Muscle of leg (tissue), 16 donors: ENCODE measurements at places on chromosomes 13 and 19. TPM values are rescaled to one million over a fixed set of nuclear protein-coding genes. Genes with fewer than 3 reads are reported as not detected.

SLC6A16 gene
- polyA plus RNA-seq: 1.0 TPM

DNA sequence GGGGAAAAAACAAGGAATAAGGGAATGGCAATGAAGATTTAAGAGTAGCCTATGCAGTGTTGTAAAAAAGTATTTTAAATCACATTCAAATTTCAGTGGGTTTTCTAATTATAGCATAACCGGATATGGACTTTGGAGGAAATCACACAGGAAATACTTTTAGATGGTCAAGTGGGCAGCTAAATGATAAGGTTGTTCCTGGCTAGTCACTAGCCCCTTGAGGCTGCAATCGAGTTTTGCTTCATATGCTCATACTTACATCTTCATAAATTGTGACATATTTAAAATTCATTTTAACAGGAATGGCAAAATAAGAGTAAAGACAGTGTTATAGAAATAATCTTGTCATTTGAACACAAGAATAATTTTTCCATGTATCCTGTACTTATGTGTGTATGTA lies 88.9 kb downstream of the WDFY2 start:
- DNase-seq: no peak

- DNase-seq: no peak
These were observed 89.2 kb downstream of the DHRS12 start for GRCh38 chr13:51714663-51715168.

- DNase-seq: no peak
These were observed 69.1 kb downstream of the ATP7B start for GRCh38 chr13:51942189-51942588.

FCER2 gene
- 0.28 TPM for polyA plus RNA-seq

CEACAM8 gene
- 0.31 TPM for polyA plus RNA-seq

- no peak for DNase-seq
These were observed 583.7 kb downstream of the SLITRK1 start for GRCh38 chr13:83298617-83299016.

DNA sequence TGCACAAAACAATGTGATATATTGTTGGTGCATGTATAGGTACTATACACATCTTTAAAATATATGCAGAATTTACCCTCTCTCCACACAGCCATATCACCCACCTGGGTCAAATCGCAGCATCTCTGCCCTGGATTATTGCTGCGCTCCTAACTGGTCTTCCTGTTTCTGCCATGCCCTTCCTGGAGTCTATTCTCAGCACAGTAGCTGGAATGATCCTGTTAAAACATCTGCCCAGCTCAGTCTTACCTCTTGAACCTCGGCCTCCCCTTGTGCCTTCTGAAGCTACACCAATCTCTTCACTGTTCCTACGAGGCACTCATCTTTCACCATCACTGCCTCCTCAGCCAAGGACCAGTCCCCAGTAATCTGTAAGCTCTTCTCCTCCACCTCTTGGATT lies 25.5 kb upstream of the TNFRSF19 start:
- DNase-seq: no peak

MUC16 gene
- polyA plus RNA-seq: not detected
